NCI-H1105 treated with DMSO at 0.1 percent for 48 hours (cell line): ENCODE measurements at places on chromosomes 5 and 9.
A peak's percentile ranks its signal among the peaks of the same experiment; 100 is the strongest.

- no peak for DNase-seq
These were observed 10.5 kb downstream of the NELFB start for GRCh38 chr9:137265496-137266161.

GRCh38 chr5:139108063-139108824, 89.9 kb downstream of the SIL1 start:
- peak; percentile 75 for DNase-seq

DNA sequence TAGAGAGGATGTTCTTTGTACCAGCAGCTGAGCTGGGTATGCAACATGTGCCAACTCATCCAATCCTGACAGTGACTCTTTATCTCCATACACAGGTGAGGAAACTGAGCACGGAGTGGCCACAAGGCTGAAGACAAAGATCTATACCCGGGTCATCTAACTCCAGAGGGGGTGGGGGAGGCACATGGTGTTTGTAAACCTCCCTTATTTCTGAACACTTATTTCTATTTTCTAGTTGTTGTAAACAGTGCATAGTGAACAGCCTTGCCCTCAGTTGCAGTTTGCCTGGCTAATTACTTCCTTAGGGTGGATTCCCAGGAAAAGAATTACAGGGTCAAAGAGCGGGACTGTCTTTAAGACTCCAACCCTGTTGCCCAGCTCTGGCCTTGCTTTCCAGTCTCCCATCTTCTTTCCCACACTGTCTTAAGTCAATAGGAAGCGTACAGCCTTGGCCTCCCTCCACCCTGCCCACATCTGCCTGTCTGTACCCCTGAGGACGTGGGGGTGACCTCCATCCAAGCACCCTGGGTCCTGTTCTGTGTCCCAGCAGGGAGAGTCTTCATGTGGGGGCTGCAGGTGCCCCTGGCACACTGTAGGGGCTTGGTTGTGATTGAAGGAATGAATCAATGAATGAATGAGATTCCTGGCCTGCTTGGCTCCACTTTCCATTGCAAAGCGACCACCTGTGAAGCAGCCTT, 13.2 kb upstream of the FIBCD1 start:
- DNase-seq: no peak

DNA sequence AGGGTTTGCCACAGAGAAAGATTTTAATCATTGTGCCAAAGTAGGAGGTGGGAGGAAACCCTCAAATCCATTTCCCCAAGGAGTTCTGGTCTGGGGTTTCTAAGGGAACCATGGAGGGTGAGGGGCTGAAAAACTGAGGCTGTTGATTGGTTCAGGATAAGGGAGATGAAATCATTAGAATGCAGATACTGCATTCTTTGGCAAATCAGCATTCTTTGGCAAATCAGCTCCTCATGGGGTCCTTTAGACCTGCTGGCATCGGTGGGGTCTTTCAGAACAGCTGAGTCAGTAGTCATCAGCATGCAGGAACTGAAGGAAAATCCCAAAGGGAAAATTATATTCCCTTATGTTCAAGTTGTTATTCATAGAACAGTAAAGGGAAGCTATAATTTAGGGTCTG, 585.5 kb downstream of the ISL1 start:
- no peak for DNase-seq

DNA sequence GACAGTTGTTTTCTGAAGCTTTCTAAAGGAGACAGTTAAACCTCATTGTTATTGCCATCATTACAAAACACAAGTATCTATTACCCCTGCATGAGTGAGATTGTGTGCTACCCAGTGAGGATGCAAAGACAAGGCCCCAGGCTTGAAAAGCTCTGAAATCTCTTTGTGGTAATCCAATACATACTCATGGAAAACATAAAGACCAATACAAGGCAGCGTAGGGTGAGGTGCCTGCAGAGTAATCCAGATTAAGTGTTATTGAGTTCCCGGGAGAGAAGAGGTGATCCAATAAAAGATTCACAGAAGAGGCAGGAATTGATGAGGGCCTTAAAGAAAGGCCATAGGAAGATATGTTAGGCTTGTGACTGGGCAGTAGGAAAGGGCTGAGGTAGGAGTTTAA, 150.1 kb downstream of the MEF2C start:
- no peak for DNase-seq

DNA sequence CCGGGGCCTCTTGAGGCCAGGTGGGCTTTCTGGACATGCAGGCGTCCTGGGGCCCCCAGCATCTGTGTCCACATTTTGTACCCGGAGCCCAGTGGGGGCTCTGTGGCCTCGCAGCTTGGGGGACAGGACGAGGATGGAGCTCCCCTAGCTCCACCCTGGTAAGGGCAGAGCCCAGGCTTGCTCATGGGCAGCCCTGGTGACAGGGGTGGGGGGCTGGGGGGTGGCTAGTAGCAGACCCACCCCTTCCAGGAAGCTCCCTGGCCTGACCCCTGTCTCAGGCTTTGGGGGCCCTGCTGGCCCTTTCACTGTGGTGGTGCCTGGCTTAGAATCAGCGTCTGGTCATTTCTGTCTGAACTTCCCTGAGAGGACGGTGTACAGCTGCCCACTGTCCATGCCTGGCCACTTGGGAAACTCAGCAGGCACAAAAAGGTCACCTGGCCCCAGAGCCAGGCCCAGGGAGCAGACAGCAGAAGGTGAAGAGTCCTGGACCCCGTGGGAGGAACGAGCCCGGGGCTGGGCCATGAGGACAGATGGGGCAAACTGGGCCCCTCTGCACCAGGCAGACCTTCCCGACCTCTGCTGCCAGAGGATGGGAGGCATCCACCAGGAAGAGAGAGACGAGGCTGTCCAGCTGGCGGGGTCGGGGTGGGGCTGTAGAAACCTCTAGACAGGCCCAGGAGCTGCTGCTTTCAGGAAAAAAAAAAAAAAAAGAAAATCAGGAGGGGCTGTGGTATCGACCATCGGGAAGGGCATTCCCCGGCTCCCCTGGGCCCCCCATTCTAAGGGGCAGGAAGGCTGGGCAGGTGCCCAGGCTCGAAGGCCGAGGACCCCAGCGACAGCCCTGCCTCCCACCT, 52.8 kb downstream of the EXD3 start:
- no peak for DNase-seq

GRCh38 chr9:36320466-36320865, 62.2 kb upstream of the GNE start:
- DNase-seq: no peak

DNA sequence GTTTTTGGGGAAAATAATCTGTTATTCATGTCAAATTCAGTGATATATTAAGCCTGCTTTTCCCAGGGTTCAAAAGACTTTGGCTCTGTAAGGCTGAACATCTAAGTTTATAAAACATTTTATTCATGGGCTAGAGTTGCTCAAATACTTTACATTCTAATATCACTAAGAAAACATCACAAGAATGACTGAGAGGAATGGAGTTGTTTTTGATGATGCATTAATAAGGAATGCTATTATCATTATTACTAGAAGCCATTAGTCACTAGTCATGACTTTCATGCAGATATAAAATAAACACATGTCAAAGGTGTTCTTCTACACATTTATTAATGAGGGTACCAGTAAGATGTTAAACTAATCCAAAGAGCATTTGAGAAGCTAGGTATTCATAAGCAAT, 185.5 kb upstream of the KCNN2 start:
- DNase-seq: no peak

DNA sequence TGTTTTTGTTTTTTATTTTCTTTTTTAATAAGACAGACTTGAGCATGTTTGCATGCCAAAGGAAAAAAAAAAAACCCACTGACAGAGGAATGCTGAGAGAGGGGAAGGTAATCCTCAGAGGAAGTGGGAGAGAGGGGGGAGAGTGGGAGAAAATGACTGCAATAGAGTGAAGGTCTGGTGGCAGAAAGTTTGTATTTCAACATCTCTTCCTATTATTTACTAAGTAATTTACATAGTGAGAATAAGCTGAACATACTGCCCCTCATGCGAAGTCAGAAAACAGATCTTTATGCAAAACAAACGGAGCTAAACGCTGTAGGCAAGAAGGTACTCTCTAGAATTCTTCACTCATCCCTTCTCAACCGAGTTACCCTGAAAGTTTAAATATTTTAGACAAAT, 45.0 kb downstream of the ELL2 start:
- DNase-seq: no peak

DNA sequence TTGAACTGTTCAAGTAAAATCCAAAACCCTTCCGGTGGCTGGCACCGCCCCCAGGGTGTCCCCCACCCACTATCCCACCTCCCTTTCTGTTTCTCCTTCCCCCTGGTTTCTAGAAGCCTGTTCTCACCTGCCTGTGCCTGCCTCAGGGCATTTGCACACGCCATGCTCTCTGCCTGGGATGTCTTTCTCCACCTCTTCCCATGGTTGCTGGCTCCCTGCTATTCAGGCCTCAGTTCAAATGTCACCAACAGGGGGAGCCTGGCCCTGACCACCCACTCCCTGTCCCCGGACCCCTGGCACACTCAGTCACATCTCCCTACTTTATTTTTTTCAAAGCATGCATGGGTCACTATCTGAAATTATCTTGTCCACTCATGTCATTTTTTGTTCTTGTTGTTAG, 39.9 kb upstream of the EEIG1 start:
- DNase-seq: no peak
